Astrocyte of the spinal cord (primary cell): ENCODE measurements at places on chromosomes 3 and 15.

DNA sequence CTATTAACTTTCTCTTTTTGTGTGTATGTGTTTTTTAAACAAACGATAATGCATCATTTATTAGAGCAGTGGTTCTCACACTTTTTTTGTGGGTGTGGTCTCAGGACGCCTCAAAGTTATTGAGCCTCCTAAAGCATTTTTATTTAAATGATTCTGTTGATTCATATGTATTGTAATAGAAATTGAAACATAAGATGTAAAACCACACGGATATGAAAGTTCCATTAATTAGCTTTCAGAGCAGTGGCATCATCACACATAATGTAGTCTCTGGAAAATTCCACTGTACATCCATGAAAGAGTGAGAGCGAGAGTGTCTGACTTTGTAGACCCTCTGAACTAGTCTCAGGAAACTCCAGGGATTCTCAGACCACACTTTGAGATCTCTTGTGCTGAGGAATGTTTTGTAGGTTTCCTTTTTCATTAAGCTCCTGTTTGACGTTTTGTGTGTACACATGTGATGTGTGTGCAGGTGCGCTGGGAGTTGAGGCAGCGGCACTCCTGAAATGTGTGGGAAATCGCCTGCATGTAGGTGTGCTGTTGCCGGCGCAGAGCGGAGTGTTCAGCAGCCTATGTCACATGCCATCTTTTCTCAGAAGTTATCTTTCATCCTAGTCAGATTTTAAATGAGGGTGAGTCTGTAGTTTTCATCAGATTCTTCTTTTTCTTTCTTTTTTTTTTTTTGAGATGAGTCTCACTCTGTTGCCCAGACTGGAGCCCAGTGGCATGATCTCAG is 5.3 kb upstream of the TRAK1 start:
- DNase-seq, result no peak

GRCh38 chr15:76185716-76186115 is 125.6 kb downstream of the ETFA start:
- peak; percentile 71 for DNase-seq

- peak; percentile 65 for DNase-seq
These were observed 223.7 kb downstream of the PCCB start for GRCh38 chr3:136473716-136474326.

GRCh38 chr15:45849136-45849535 is 214.3 kb downstream of the SQOR start:
- no peak for DNase-seq

- DNase-seq, result peak; percentile 58
These were observed 22.4 kb downstream of the CIAO2A start for GRCh38 chr15:64070965-64071851.

GRCh38 chr3:49802719-49803464 is at the start of gene INKA1:
Gene INKA1 (plus strand): TSS chr3:49803261. CDS start chr3:49803393, 132 bp downstream.
- DNase-seq, result peak; percentile 79

DNA sequence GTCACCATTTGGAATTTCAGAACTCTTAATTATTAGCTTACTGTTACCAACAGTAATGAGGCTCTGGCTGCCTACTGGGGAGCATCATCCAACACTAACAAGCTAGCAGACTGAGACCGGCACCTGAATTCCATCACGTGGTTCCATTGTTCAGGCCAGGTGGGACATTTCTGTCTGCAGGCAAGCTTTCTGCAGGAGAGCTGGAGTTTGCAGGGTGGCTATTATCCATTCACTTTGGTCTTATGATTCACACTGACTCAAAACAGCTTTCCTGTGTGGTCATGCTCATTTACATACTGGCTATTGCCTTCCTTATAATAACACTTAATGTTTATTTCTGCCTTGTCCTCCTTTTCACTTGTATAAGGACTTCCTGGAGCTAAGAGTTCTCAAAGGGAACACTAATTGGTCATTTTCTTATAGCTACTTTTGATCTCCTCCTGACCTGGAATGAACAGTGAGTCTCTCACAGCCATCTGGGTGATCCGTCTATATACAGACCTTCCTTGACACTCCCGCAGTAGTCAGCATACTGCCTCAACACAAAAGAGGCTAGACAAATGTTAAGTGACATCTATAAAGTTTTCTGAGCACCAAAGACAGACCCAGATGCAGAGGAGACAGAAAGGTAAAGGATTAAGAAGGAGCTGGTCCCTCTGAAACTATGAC is 695.4 kb downstream of the FHIT start:
- DNase-seq, result peak; percentile 77

DNA sequence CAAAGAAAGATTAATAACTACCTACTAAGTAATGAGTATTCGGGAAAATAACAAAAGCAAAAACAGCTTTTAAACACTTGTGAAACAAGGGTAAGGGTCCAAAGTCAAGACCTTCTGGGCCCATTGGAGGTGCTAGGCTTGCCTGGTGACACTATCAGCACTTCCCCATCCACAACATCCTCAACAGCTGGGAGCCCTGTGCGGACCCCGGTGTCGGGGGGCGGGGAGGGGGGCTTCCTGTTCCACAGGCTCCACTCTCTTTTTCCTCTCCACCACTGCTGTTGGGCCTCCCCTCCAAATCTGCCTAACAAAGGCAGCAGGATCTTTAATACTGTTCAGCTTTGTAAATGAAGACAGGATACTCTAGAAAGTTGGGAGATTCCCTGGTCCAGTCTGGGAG is 21.6 kb downstream of the NGRN start:
- DNase-seq, result no peak

DNA sequence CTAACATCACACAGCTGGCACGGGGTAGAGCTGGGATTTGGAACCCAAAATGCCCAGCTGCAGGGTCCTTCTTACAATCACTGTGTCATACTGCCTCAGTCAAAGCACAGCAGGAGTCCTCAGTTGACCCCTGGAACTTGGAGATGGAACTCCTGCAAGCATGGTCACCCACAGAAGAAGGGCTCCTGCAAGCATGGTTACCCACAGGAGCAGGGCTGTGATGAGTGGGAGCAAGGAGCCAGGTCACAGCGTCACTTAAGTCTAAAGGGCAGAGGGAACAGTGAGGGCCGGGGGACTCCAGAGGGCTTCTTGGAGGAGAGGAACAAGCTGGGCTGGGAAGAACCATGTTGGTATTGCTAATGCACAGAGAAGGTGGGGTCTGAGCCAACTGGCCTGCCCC is 24.9 kb downstream of the CCDC33 start:
- DNase-seq, result no peak

- DNase-seq, result no peak
These were observed 24.3 kb upstream of the ATP8B4 start for GRCh38 chr15:50143255-50143860.

DNA sequence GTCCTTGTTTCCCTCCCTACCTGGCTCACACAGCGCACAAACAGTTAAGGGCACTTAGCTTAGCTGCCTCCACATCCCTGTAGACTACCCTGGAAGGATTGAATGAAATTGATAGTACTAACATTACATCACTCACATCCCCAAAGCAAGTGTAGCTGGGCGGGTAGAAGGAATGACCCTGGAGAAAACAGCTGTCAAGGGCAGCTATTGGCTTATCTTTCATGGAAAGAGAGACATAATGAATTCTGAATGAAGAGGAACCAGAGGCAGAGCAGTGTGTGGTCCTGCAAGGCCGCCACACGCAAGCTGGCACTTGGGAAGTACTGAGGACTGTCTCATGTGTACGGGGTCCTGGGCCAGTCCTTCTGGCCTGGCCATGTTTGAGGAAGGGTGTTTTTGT is 369.6 kb upstream of the RGMA start:
- no peak for DNase-seq

GRCh38 chr3:10108091-10108490 is at the start of gene FANCD2OS:
Gene FANCD2OS (minus strand): TSS chr3:10108255. CDS start chr3:10104774, 3,481 bp downstream.
- DNase-seq, result no peak

GRCh38 chr3:110341047-110341446 is 730.6 kb upstream of the NECTIN3 start:
- peak; percentile 35 for DNase-seq
